ENCODE measurements at places on chromosomes 5 and 9. TPM values are rescaled to one million over a fixed set of nuclear protein-coding genes. Genes with fewer than 3 reads are reported as not detected.

The CLIC3 gene
- total RNA-seq, result 0.81 TPM

GRCh38 chr9:8437876-8438275 is 638.3 kb upstream of the DMAC1 start:
- no peak for ATAC-seq

GRCh38 chr5:108884736-108885135 is 137.0 kb downstream of the FER start:
- peak; percentile 25 for ATAC-seq

DNA sequence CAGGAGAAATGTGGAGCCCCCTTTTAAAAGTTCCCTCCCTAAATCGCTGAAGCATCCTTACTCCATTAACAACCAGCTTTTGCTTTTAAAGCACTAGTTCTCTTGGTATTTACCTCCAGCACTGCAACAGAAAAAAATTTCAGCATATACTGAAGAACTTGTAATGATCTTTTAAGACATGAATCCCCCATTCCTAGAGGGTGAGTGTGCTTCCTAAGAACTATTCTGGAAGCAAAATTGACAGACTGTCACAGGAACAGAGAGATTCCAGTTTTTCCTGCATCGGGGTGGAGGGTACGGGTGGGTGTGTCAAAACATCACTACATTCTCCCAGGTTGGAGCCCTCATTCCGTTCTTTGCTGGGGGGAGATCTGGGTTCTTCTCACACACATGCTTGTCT is 151.9 kb downstream of the EBF1 start:
- ATAC-seq, result no peak

The TLE1 gene
- total RNA-seq, result 86.2 TPM

GRCh38 chr5:82158755-82159413 is 119.3 kb downstream of the RPS23 start:
- ATAC-seq, result no peak

DNA sequence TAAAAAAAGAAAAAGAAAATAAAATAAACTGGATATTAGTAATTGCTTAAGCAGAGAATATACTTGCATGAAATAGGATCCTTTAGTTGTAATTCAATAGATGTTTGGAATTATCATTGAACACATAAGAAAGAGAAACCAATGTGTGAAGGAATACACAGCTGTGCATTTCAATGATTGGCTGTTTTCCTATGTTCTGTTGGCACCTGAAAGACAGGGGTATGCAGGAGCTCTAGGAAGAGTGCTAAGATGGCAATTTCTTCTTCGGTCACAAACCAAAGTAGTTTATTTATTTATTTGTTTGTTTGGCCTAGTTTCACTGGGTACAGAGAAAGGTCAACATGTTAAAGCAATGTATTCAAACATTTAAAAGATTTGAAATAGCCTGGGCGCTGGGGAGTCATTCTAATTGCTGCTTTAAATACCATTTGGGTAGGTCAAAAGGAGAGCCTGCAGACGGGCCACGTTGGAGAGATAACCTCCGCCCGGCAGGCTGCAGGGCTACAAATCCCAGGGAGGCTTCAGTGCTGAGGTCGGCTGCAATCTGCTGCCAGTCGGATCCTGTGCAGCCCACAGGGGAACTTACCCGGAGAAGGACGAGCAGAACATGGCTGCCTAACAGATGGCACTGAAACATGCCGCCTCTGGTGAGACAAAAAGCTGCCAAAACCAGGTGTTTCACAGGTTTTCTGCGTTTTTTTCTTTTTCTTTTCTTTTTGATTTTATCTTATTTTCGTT is 154.2 kb upstream of the TYRP1 start:
- ATAC-seq, result no peak

The ARHGAP26 gene
- total RNA-seq, result 41.7 TPM

DNA sequence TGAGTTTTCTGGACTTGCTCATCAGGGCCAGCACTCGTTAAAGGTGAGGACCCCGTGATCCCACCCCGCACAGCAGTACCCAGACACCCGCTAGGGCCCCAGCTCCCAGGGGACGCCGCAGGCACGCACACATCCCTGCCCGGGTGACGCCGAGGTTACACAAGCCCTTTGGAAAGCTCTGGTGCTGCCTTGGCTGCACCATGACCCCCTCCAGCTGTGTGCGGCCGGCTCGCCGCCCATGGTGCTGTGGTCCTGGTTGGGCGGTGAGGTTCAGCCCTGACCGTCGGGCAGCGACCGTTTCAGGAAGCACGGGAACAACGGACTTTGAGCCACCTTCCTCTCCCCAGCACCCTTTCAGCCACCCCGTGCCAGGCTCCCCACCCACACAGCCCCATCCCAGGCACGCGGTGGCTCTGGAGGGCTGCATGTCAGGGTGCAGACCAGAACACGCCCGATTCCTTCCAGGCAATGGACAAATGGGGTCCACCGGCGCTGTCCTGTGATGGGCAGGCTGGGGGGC is 7.5 kb upstream of the SLC12A7 start:
- no peak for ATAC-seq

- ATAC-seq, result peak; percentile 87
Measured at GRCh38 chr9:113808391-113809358, 67.4 kb upstream of the ZNF618 start.

DNA sequence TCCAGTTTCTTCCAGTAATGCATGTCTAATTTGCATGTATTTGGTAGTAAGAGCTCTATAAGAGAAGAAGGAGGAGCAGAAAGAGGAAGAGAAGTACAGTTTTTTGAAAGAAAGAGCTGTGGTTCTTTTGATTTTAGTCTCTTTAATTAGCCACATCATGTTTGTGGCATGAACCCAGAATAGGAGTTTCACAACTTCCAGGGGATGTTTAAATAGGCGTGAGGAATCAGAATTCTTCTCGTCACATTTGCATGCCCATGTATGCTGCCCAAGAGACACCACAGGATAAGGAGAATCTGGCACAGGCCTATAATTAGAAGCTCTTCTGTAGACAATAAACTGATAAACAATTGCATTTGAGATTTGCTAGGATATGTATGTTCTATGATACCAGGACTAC is 78.7 kb downstream of the GAS1 start:
- ATAC-seq, result no peak

The TRIP13 gene
- 3.6 TPM for total RNA-seq

DNA sequence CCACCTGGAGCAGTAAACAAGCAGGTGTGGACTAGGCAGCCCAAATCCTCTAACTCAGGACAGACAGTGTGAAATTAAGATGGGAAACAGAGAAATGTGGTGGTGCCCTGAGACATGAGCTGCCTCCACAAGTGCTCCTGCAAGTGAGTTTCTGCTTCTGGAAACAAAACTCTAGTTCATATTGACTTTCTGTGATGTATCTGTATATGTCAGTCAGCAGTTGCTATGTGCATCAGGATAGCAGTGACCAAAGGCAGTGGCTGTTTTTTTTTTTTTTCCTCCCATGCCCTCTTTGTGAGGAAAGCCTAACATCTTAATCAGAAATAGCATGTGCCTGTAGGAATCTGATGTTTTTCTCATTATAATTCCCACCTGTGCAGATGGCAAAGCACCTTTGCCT is 318.4 kb upstream of the SEMA6A start:
- ATAC-seq, result no peak

DNA sequence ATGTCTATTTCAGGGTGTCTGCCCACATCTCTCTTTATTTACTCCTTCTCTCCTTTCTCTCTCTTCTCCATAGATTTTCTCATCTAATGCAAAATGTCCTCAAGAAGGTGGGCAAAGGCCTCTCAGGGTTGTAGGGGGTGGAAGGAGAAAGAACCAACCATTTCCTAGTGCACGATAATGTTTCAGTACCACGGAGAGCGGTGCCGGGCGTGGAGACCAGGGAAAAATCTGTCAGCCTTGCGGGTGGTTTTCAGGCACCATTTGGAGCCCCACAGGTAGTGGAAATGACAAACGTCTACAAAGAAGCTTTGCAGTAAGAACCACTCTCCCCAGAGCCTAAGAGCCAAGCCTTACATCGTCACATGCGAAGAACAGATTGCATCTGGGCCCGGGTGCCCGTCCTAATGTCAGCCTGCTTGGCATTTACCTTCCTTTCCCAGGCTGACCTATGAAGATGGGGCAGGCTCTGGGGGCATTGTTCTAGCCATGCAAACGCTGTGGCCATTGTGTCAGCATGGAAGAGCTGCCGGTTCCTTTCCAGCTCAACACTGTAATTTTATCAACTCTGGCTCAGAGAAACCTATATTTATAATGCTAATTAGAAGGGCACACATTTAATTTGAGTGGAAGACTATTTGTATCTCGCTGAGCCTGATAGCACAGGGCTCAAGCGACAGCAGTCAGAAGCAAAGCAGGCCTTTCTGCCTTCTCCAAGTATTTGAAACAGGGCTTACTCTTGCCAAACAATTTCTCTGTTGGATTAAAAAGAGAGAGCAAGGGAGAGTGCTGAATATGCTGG is 430.1 kb upstream of the WWC1 start:
- ATAC-seq, result no peak

The TNFSF8 gene
- 1.9 TPM for total RNA-seq

- no peak for ATAC-seq
Measured at GRCh38 chr5:174849426-174849825, 125.0 kb downstream of the MSX2 start.

DNA sequence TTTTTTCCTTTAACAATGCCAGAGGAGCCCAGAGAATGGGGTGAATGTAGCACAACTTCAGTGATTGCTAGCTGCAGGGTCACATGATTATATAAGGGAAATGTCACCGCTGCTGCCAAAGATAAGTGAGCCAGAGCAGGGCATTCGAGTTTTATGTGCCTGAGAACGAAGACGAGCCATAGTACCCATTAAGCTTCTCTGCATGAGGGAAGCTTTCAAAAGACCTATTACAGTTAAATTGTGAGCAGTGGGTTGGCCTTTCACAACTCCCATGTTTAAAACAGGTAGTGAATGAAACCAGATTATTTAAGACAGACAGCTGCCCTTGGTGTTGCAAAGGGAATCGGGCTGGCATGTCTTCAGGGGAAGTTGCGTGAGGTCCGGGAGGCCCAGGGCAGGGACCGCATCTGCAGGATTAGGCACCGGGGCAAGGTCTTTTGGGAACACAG is 82.4 kb upstream of the TNFAIP8 start:
- no peak for ATAC-seq

GRCh38 chr5:59055745-59056448 is 473.0 kb downstream of the RAB3C start:
- ATAC-seq, result no peak

- ATAC-seq, result no peak
Measured at GRCh38 chr9:2771661-2772060, 54.4 kb downstream of the KCNV2 start.

GRCh38 chr5:82413302-82414040 is 135.3 kb upstream of the RPS23 start:
- ATAC-seq, result peak; percentile 19

The WDR31 gene
- 2.6 TPM for total RNA-seq

GRCh38 chr5:14693070-14693469 is 28.6 kb downstream of the OTULIN start:
- no peak for ATAC-seq

- no peak for ATAC-seq
Measured at GRCh38 chr5:177511796-177512675, 2.4 kb upstream of the DOK3 start.

The IZUMO3 gene
- total RNA-seq, result not detected

The RAB24 gene
- 24.1 TPM for total RNA-seq

- no peak for ATAC-seq
Measured at GRCh38 chr5:74272831-74273451, 367.6 kb downstream of the ENC1 start.

The PTBP3 gene
- 21.5 TPM for total RNA-seq

- ATAC-seq, result no peak
Measured at GRCh38 chr5:174300118-174300940, 254.8 kb downstream of the NSG2 start.

DNA sequence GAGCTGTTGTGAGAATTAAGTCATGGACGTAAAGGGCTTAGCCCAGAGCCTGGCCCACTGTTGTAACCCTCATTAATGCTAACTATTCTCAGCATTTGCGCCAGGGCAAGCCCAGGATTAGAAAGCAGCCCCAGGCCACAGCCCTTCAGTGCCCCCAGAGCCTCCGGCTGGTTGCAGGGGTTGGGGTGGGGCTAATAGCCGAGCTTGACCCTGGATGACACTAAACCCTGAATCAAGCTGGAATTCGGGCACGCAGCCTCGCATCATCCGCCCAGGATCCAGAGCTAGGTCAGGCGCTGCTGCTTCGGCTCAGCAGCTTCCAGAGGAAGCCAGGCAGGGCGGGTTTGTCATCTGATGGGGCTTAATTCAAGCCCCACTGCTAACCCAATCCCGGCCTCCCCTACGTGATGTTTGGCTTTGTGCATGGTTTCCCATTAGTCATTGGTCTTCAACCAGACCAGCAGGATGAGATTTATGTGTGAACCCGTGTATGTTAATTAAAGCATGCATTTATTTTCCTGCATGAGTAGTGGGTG is 1.2 kb upstream of the MEGF9 start:
- peak; percentile 18 for ATAC-seq

DNA sequence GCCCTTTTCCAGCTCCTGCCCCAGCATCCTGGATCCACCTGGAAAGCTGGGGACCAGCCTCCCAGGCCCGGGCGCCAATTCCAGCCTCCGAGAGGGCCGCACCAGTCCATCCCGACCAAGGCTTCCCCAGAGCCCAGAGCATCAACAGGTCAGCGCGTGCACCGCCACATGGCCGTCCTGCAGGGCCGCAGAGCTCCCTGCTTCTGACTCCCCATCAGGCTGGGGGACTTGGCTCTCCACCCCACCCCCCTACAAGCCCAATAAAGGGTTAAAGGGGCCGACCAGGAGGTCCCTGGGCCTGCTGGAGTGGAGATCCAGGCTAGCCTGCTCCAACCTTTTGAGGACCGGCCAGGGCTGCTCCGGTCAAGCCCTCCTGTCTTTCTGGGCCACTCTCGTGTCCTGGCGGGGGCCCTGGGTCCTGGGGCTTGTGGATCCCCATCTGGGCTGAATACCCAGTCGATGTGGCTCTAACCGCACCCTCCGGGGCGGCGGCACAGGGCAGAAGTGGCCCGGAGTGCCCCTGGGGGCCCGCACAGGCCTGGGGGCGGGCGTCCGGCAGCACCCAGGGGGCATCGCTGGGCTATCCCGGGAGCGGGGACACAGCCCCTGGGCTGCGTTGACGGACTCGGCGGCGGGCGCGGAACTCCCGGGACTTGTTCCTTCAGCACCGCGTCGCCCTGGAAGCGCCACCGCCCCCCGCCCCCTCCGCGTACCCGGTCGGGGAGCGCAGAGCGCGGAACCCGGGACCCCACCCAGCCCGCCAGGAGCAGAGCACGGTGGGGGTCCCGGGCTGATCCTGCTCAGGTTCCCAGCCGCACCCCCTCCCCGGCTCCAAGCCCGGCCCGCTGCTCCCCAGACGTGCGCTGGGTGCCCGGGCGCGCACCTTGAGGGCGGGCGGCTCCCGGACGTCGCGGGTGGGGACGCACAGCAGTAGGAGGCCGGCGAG is 590 bp downstream of the ENTPD2 start:
- ATAC-seq, result no peak

All from gastroesophageal sphincter (tissue), 4 donors.